ENCODE measurements at places on chromosomes 5 and 9.

DNA sequence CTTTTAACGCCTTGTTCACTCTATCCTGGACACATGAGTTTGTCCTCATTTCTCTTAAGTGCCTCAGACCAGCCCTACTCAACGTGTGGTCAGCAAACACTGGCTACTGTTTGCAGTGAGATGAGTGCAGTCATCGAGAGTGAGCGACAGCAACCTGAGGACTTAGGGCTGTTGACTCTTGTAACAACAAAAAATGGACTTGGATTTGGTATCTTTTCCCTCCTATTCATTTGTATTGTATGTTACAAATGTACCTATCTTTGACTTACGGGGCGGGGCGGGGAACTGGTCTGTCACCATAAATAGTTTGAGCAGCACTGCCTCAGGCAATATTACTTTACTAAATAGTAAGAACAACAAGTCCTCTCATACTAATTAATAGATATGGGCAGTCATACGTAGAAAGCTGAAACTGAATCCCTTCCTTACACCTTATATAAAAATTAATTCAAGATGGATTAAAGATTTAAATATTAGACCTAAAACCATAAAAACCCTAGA lies 84.1 kb downstream of the TLE1 start:
- DNase-seq: no peak

- DNase-seq: no peak
Measured at GRCh38 chr5:103573411-103573810, 10.8 kb upstream of the NUDT12 start.

DNA sequence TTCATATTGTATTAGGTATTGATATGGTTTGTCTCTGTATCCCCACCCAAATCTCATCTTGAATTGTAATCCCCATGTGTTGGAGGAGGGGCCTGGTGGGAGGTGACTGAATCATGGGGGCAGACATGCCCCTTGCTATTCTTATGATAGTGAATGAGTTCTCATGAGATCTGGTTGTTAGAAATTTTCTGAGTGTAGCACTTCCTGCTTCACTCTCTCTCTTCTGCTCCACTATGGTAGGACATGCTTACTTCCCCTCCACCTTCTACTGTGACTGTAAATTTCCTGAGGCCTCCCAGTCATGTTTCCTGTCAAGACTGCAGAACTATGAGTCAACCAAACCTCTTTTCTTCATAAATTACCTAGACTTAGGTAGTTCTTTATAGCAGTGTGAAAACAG lies 187.4 kb upstream of the SLC24A2 start:
- peak; percentile 7 for DNase-seq

DNA sequence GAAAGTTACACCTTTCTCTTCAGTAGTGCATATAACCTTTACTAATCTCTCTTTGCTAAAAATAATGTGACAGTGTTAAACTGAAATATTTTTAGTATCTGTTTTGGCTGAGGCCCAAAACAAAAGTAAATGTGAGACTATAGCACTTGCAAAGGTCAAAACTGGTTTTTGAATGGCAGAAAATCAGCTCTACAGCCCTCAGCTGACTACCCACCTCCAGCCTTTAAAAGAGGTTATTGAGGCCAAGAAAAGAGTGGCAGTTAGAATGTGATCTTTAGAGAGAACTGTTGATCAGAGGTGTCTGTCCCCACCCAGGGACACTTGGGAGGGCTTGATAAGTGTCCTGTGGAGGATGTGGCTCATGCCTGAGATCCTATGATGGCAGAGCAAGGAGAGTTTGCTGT lies 30.9 kb downstream of the PRKACG start:
- no peak for DNase-seq

DNA sequence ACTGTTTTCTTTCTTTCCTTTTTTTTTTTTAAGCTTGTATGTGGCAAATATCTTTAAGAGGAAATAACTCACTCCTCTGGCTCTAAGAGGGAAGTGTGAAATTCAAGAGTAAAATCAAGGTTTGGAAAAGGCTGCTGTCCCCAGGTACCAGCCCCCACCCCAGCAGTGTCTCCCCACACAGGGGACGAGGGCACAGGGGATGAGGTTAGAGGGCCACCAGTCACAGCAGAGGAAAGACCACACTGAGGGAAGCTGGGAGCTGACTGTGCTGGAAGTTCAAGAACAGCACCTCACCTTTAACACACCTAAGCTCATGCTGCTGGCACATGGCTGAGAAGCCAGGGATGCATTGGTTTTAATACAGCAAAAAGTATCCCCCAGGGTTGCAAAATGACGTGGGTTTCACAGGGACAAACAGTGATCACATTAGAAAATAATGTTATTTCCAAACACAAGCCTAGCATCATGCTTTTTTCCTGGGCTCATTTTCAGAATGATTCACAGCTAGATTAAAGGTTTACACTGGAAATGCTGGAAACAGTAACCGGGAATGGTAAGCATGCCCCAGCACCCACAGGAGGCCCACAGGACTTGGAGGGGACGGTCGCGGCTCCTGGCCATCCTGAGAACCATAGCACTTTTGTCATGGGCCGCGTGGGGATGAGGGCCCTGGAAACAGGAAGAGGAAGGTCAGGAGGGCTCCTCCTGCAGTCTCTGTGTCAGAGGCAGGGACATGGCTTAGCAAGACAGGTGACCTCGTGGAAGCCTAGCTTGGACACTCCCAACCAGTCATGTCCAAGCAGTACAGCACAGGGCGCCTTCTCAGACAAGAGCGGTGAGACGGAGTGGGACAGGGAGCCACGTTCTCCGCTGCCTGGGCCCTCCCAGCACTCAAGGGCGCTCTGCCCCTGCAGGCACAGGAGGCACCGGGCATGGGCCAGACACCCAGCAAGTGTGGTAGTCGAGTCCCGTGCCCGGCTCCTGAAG lies 6.9 kb downstream of the LPCAT1 start:
- DNase-seq: no peak

DNA sequence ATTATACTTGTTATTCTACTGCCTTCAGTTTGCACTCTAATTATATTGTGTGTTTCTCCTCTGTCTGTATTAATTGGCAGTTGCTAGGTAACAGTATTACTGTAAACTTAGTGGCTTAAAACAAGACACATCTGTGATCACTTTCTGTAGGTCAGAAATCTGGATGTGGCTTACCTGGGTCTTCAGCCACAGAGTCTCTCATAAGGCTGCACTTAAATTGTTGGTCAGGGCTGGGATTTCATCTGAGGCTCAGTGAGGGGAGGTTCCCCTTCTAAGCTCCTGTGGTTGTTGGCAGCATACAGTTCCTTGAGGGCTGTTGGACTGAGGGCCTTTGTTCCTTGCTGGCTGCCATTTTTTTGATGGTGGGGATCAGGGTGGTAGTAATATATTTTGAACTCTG lies 68.8 kb downstream of the SLC44A1 start:
- DNase-seq: no peak

GRCh38 chr5:79546782-79547428 lies 33.0 kb upstream of the HOMER1 start:
- DNase-seq: no peak

DNA sequence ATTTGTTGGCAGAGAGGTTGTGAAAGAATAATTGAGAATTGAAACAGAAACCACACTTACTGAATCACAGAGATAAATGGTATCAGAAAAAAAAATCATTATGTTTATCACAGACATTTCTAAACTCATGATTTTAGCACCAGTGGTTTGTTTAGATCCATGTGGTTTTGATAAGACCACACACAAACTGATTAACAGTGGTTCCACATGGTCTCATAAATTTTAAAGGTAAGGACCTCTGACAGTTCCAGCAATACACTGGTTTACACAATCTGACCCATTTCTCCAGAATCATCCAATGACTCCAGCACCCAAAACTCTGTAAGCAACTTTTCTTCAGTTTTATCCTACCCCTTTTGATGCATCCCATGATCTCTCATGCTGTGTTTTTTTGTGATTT lies 261.2 kb downstream of the ANXA1 start:
- no peak for DNase-seq

GRCh38 chr9:27276193-27277030 lies 20.5 kb downstream of the EQTN start:
- DNase-seq: peak; percentile 46

DNA sequence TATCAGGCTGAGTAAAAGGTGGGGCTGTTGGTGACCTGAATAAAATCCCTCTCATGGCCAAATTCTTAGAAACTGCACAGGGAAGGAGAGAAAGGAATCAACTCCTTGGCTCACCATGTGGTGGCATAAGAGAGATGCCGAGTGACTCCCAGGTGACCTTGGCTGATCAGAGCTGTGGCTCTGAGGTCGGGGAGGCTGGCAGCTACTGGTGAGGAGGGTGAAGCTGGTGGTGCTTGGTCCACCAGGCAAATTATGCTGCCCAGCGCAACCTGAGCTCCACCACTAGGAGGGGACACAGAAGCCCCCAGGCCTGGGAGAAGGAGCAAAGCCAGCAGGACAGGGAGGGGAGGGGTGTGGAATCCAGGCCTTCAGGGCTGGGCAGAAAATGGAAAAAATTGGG lies 111.2 kb upstream of the IL12B start:
- no peak for DNase-seq

- DNase-seq: no peak
Measured at GRCh38 chr5:77849308-77849900, 73.3 kb upstream of the TBCA start.

GRCh38 chr5:169006842-169007790 lies 293.8 kb downstream of the SLIT3 start:
- no peak for DNase-seq

DNA sequence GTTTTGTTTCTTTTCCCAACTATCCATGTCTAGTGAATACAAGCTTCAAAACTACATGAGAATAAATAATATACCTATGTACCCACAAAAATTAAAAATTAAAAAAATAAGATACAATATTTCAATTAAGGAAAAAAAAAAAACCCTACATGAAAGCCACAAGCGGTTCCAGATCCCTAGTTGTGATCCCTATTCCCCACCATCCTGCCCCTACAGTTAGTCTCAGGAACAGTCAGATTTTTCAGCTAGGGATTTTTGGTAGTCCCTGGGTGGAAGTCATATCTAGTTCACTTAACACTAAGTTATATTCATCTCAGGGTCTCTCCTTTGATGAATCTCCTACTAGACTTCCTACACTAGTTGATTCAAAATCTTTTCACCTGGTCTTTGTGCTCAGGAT lies 18.5 kb upstream of the PCDHB1 start:
- DNase-seq: no peak

- no peak for DNase-seq
Measured at GRCh38 chr5:170070556-170071412, 34.9 kb upstream of the FOXI1 start.

DNA sequence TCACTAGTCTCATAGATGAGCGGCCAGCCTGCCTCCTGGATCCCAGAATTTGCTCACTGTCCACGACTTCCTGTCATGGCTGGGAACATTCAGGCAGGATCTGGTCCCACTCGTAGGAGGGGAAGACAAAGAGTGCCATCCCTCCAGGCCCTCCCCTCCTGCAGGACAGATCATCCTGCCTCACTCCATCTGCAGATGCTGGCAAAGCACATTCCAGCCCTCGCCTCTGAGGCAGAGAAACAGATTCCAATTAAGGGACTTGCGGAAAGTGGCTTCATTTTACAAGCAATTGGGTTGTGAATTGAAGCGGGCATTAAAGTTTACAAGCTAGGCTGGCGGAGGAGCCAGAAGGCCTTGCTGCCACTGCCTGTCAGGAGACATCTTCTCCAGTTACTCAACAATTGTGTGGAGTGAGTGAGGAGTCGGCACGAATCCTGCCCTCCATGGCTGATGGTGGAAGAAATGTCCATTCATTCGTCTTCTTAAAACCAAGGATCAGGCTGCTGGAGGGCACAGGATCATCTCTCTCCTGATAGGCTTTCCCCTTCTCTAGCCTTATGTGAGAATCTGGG lies 41.8 kb upstream of the KCNMB1 start:
- no peak for DNase-seq

DNA sequence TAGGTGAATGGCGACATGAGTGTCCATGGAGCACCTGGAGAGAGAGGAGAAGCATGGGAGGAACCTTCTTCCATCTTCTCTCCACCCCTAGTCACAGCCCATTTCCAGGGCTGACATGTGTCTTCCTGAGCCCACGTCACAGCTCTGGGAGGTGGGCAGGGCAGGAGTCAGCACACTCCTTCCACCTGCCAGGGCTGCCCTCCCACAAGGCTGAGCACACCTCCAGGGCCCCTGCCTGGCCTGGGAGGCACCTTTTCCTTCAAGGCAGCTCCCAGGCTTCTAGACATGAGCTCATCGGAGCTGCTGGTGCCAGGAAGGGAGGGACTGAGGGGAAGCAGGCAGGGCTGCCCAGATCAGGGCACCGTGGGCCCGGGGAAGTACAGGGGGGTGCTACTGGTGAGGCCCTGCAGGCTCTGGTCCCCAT lies 13.6 kb upstream of the SYNPO start:
- no peak for DNase-seq

DNA sequence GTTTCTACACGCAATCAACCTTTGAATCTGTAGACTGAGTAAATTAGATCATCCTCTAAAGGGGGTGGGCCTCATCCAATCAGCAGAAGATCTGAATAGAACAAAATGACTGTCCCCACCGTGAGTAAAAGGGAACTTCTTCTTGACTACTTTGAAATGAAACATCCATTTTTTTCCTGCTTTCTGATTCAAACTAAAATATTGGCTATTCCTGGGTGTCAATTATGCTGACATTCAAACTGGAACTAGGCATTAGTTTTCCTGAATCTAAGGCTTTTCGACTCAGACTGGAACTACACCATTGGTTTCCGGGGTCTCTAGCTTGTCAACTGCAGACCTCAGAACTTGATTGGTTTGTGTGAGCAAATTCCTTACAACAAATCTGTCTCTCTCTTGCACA lies 772.2 kb upstream of the CDH10 start:
- no peak for DNase-seq

DNA sequence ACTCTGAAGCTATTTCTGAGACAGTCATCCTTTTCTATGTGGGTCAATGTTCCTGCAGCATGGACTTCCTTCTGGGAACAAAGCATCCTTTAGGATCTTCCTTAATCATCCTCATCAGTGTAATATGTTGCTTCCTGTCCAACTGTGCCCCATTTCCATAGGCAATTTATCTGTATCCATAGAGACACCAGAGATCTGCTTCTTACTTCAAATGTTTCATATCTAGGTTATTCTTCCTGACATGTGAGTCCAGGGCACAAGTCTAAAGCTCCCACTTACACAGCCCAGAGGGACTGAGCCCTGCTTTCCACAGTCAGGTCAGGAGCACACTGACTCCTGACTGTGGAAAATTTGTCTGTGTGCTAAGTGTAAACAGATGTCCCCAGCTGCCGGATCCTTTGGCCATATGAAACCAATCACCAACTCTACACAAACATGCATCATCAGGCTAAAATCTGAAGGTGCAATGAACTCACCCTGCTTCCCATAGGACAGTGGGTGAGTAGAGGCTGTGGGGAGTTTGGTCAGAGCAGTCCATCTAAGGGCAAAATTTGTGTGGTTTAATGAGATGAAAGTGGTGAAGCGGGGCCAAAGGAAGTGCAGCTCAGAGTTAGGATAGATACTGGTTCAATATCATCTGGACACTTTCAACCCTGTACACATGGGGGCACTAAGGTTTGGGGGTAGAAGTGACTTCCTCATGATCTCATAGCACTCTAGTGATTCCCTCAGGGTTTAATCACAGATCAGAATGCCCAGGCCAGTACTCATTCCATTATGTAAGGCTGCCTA lies 85.2 kb upstream of the TNC start:
- no peak for DNase-seq

DNA sequence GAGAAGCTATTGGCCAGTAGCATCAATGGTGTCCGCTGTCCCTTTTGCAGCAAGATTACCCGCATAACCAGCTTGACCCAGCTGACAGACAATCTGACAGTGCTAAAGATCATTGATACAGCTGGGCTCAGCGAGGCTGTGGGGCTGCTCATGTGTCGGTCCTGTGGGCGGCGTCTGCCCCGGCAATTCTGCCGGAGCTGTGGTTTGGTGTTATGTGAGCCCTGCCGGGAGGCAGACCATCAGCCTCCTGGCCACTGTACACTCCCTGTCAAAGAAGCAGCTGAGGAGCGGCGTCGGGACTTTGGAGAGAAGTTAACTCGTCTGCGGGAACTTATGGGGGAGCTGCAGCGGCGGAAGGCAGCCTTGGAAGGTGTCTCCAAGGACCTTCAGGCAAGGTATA lies 10.8 kb downstream of the TRIM32 start:
- no peak for DNase-seq

Data from CD4-positive, alpha-beta T cell treated with Interleukin-21 for 1 hour (primary cell).